ENCODE measurements at places on chromosomes 1 and 21. TPM values are rescaled to one million over a fixed set of nuclear protein-coding genes. Genes with fewer than 3 reads are reported as not detected.
A peak's percentile ranks its signal among the peaks of the same experiment; 100 is the strongest.

Gene PLEKHN1
- total RNA-seq, result 29.2 TPM

Gene LENEP
- total RNA-seq, result 11.6 TPM

Gene KIF2C
- 5.5 TPM for total RNA-seq

DNA sequence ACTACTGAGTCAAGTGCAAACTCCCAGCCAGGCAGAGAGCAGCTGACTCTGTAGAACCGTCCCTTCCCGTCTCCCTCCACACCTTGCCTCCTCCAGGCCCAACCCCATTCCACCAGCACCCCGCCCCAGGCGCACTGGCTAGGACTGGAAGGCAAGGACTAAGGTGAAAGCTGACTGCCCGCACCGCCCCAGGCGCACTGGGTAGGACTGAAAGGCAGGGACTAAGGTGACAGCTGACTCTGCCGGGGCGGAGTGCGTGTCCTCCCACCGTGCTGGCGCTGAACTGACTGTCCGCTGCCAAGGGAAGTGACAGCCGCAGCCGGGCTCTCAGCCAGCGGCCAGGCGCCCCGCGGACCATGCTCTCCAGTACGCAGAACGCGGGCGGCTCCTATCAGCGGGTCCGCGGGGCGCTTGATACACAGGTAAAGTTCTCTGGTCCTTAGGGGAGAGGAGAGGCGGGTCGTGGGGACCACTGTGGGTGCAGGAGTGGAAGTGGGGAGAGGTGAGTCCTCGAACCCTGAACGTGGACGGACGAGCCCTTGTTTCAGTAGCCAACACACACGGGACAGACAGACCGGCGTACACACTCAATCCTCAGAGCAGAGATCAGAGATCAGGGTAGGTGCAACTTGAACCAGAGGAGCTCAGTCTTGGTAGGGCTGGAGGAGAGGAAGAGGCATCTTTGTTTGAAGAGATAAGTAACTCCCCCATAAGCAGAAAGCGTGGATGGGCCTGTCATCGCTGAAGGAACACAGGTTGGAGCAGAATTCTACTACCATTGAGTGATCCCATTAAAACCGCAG lies 58.0 kb downstream of the RBM11 start:
- peak; percentile 69 for DNase-seq

DNA sequence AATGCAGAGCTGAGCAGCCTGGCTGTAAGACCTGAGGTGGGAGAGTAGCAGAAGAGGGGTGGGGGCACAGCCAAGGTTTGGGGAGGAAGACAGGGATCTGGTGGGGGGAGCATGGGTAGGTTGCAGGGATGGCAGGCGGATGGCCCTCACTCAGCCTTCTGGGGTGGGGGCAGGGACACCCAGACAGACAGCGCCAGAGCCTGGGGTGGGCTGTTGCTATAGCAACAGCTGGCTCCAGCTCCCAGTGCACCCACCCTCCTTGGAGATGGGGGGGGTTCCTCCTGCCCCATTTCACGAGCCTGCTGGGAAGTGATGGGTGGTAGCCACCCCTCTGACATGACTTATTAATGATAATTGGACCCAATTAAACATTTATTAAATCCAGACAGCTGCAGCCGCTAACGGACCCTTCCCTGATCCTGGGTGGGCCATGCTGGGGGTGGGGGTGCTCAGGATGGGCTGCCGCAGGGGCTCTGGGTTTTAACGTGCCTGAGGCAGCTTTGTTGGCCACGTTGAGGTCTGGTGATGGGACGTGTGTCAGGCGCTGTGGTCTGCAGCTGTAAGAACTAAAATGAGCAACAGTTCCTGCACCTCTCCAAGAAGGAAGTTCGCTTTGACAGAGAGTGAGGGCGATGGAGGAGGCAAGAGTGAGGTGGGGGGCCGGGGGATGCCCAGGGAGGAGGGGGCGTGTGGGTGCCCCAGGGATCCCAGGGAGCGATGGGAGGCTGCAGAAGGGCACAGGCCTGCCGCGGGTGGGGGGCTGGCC lies 19.4 kb downstream of the AGRN start:
- DNase-seq, result no peak

- peak; percentile 47 for DNase-seq
Measured at GRCh38 chr1:230169454-230170152, 102.6 kb downstream of the GALNT2 start.

DNA sequence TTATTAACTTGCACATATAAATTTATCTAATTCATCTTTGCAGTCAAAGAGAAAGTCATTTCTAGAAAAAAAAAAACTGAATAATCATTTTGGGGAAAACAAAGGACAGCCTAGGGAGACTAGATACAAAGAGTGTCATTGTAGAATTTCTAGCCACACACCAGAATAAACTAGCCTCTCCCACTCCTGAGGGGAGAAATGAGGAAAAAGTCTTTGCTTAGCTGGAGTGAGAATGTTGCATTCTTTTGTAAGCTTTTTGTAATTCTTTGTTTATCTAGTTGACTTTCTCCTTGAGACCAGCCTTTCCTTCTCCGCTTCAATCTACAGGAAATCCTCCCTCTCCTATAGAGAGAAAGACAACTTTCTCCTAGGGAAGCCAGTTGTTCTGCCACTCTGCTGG lies 15.9 kb upstream of the CGN start:
- no peak for DNase-seq

- DNase-seq, result no peak
Measured at GRCh38 chr1:214454569-214455396, 96.6 kb downstream of the PTPN14 start.

GRCh38 chr1:243475966-243476365 lies 220.1 kb downstream of the SDCCAG8 start:
- no peak for DNase-seq

DNA sequence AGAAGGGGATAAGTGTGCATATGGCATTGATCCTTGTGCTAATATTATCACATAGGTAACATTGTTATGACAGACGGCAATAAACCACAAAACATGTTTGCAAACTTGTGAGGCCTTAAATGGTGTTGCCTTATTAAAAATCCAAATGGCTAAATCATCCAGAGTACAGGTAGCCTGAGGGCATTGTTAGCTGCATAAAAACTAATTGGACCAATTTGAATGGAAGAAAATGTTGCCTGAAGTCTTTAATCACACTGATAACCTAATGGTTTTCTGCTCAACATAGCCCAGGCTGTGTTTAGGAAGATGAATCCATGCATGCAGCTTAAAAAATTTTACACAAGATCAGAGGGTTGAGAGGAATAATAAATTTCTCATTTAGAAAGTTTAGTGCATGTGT lies 19.4 kb upstream of the LRRC53 start:
- no peak for DNase-seq

GRCh38 chr1:23019863-23020625 lies 776 bp downstream of the KDM1A start:
- peak; percentile 82 for DNase-seq
